ENCODE measurements at places on chromosomes 5 and 9.

DNA sequence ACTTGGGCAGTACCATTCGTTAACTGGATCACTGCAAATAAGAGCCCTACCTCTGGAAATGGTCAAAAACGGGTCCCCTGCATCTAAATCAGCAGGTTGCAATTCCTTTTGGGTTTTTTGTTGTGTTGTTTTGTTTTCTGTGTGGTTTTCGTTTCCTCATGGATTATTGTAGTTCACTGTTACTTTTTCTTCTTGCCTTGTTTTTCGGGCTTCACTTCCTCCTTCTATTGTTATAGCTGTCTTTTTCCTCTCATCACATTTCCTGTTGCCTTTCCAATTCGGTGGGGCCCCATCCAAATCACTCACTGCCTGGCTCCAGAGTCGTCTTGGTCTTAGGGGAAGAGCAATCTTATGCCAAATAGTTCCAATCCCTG lies 8.7 kb upstream of the SSBP2 start:
- no peak for ATAC-seq

GRCh38 chr5:10262121-10262774 lies 12.2 kb downstream of the CCT5 start:
- no peak for ATAC-seq

DNA sequence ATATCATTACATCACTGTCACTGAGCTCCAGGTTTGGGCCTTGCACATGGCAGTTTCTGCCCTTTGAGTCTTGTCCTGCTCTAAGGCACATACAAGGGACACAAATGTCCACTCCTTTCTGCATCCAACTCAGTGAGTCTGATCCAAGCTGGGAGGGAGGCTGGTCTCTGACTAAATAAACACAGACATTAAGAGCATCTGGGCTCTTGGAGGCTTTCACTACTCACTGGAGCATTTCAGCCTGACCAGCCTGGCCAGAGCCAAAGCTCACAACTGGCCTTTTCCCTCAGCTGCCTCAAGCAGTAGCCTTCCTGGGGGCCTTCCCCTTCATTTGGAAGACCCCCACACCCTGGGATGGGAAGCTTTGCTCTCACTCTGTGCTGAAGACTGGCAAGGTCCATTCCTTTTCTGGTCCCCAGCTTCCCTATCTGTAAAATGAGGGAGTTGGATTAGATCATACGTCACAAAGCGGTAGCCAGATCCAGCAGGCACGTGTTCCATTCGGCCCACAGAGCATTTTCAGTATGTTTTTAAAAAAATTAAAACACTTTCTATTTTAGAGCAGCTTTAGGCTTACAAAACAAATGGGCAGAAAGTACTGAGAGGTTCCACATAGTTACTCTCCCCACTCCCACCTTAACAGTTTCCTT lies 58.6 kb upstream of the XPA start:
- ATAC-seq: no peak

- no peak for ATAC-seq
Observed at GRCh38 chr9:134928436-134929192, 10.9 kb upstream of the FCN1 start.
